ENCODE measurements at places on chromosomes 13 and 19. TPM values are rescaled to one million over a fixed set of nuclear protein-coding genes. Genes with fewer than 3 reads are reported as not detected.
A peak's percentile ranks its signal among the peaks of the same experiment; 100 is the strongest.

DNA sequence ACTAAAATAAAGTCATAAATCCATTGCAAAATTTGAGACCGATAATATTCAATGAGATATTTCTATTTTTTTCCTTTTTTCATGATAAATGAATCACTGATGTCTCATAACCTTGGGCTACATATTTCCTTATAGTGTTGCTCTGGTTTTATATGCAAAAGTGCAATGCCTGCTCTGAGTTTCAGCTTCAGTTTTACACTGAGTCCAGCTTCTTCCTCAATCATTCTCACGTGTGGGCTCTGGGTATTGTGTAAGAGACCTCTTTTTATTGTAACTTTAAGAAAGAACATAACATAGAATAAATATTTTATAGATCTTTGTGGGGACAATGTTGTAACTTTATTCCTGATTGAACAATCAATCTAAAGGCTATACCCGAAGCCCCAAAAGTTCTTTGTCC is 280.2 kb upstream of the EDNRB start:
- no peak for DNase-seq

- peak; percentile 65 for DNase-seq
These were observed 2.0 kb upstream of the SPACA6 start for GRCh38 chr19:51691074-51691583.

GRCh38 chr13:95199896-95200295 is 101.4 kb downstream of the ABCC4 start:
- no peak for DNase-seq

Gene FGF9
- total RNA-seq, result under 0.01 TPM

Gene SBSN
- total RNA-seq, result 0.56 TPM

GRCh38 chr19:38808741-38809140 is 4.0 kb downstream of the LGALS4 start:
- no peak for DNase-seq

Gene SLITRK5
- total RNA-seq, result under 0.01 TPM

Gene ADGRE3
- not detected for total RNA-seq

DNA sequence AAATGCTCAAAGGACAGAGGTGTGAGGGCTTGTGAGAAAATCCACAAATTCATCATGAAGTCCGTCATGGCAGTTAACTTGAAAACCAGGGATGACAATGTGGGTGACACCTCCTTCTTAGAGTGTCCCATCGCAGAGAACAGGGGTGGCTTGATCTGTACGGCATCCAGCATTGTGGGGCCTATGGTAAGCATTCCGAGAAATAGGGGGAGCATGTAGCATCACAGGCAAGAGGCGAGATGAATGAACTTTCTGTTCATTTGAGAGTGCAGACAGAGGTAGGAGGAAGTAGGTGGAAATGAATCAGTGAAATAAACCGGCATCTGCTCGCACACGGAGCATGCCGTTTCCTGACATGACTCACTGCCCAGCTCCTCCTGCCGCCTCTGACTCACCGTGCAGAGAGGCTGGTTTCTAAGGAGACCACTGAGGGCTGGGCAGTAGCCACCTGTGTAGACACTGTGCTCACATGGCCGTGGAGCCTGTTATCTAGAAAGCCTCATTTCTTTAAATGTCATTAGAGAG is 339.0 kb downstream of the RFC3 start:
- DNase-seq, result peak; percentile 95

DNA sequence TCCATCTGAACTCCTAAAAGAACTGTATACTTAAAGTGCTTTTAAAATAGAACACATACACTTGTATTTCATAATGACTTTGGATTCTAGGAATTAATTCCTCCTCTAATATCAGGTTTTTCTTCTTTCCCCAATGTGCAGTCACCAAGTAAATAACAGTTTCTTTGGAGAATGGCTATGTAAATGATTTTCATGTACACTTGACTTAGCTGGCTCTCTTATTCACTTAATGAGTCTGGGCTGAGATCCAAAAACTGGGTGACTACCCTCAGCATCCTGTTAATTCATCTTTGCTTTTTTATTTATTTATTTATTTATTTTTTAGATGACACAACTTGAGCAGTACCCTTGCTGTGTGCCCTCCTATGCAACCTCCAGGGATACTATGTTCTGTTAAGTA is 1003.7 kb downstream of the SLITRK1 start:
- no peak for DNase-seq

Gene ZNF587B
- 32.2 TPM for total RNA-seq

DNA sequence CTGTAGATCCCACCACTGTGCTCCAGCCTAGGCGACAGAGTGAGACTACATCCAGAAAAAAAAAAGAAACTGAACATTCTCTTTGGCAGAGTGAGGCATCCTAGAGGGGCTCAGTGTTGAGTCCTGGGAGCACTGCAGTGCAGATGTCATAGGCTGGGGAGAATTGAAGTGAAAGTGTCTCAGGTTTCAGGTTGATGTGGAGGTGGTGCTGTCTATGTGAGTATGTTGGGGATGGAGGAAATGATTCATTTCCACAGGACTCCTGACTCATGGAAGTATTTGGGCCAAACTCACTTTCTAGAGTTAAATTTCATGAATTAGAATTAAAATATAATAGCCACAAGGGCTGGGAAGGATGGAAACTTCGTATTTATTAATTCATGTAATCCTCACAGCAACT is 134.4 kb upstream of the TSC22D1 start:
- DNase-seq, result peak; percentile 96

DNA sequence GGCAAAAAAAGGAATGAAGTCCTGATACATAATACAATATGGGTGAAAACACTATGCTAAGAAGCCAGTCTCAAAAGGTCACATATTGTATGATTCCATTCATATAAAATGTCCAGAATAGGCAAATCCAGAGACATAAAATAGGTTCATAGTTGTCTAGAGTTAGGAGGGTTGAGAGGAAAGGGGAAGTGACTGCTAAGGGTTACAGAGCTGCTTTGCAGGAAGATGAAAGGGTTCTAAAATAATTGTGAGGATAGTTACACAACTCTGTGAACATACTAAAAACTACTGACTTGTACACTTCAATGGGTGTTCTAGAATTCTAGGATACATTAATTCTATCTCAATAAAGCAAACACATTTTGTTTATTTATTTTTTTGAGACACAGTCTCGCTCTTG is 25.7 kb downstream of the CAB39L start:
- no peak for DNase-seq

DNA sequence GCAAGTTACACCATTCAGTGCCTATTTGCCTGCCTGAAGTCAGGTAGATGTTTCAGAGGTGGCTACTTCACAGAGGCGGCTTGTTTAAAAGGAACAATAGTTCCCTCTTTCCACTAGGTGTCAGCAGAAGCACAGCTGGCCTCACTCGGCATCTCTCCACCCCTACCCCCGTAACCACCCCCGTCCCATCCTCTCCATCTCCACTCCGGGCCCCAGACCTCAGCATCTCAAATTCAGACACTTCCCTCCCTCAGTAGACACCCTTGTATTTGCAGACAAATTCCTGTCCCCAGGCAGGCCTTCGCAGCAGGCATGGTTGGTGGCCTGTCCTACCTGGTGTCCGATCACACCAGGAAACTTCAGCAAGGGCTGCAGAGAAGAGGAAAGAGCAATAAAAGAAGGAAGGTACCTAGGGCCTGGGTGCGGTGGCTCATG is 9.1 kb upstream of the DPP9 start:
- peak; percentile 57 for DNase-seq

- no peak for DNase-seq
These were observed 63.9 kb upstream of the SLC15A1 start for GRCh38 chr13:98816406-98816805.

Gene ZNF581
- 10.0 TPM for total RNA-seq

Gene SYCN
- total RNA-seq, result not detected

- DNase-seq, result no peak
These were observed 731.3 kb downstream of the UQCRFS1 start for GRCh38 chr19:28481674-28482073.

Gene SLC17A7
- total RNA-seq, result not detected

DNA sequence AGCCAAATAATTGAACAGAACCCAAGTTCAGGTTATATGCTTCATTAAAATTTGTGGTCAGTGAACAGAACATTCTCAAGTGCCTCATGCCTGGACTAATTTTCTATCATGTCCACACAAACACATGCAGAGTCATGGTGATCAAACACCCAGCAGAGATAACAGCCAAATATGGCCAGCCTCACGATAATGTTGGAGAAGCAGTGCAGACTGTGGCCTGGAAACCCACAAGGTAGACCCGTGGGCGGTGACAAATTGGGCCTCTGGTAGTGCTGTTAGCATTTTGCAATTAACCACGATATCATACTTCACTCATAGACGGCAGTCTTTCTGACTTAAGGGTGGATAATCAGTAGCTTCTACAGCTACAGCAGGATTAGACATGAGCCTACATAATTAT is 35.0 kb upstream of the VWA8 start:
- peak; percentile 75 for DNase-seq

DNA sequence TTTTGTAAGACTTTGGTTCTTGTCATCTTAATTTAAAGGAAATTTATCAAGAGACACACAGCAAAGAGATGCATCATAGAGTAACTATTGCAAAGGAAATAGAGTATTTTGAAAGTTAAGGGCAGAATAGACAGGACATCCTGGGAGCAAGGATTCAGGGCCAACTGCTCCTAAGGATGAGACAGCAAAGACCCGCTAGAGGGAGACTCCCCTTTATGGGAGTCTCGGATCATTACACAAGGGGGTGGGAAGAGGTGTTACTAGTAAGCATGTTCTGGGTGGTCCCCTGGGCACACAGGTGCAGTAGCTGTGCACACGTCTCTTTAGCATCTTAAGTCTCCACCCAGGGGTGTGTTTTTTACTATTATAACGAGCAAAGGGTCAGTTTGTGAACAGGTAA is 9.6 kb downstream of the ZSCAN5C start:
- no peak for DNase-seq

Data from IMR-90 (cell line).